ENCODE measurements at places on chromosomes 5 and 9.

DNA sequence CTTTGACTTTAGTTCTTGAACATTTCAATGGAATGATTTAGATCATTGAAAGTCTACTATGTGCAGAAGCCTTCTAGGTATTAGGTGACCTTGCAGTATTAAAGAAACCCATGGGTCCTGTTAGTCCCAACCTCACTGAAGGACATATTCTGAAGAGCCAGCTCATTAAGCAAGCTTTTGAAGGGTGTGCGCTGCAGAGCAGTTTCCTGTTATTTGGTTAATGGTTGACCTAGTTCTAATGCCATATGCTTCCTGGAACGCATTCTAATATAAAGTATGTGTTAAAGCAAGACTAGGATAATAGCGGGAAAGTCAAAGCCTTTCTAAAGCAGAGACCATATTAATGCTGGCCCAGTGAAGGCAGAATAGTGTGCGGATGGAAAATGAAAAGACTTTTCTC is 20.1 kb downstream of the ZNF462 start:
- DNase-seq: no peak

DNA sequence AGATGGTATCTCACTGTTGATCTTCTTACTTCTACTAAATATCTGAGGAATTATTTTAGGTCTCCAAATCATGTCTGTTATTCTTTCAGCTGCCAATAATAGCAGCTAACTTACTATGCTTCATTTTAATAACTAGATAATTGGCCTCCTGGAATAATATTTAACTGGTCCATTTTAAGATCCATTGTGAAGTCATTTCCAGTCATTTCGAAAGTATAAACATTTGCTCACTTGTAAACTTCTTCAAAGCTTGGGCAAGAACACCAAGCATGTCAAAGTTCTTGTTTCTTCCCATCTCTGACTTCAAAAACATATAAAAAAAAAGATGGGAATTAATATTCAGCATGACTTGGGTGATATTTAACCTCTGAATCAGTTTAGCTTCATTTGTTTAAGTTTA is 61.4 kb upstream of the MRPS30 start:
- no peak for DNase-seq

- no peak for DNase-seq
Observed at GRCh38 chr5:159833846-159834245, 82.4 kb upstream of the ADRA1B start.

- DNase-seq: no peak
Observed at GRCh38 chr9:76161541-76161940, 232.7 kb downstream of the RFK start.

DNA sequence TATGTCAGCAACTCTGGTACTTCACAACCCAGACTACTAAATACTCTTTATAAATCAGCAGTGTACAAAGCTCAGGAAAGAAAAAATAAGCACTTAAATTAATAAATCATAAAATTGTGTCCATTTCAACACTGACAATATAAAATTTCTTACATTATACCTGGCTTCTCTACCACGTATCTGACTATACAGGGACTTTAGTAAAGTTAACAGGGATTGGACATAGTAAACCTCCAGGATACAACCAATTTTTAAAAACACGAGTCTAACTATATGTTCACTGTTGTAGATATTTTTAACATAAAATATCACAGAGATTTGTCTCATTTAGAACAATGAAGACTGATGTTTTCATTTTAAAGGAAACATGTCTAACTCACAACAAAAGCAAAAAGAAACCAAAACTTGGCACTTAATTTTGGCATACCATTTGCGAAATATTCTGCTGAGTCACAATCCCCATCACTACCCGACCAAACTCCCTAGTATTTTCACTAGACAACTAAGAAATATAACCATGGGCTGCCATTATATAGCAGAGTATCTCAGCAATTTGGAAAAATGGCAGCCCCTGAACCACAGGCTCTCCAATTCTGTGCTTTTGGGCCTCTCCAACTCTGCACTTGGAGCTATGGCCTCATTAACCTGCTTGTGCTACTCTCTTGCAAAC is 14.4 kb downstream of the FAM169A start:
- DNase-seq: no peak

GRCh38 chr9:125726456-125727132 is 19.6 kb upstream of the MAPKAP1 start:
- DNase-seq: no peak

GRCh38 chr5:2779459-2779858 is 28.0 kb upstream of the IRX2 start:
- no peak for DNase-seq

DNA sequence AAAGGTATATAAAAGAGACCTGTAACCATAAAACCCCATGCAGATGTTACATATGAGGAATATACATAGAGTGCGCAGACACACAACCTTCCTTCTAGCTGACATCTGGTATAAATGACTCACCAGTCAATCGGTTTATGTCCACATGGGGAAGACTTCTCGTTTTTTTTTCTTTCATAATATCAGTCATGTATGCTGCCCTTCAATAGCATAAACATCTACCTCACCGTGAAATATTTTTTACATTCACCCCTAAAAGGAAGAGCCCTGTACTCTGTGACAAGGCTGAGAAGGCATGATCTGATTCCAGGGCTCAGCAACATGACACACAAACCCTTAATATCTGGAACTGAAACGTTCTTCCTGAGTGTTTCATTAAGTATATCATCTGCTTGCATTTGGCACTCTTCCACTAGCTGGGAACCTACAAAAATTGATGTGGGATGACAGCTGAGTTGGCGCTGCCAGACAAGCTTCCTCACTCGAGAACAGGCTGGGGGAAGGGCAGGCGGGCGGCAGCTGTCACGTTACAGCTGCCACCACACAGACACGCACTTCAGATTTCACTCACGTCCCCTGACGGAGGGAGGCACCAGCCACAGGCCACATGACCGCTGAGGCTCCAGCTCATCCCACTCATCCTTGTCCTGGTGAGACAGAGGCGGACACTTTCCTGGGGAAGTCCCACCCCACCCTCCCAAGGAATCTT is 74.2 kb downstream of the SHB start:
- DNase-seq: no peak

- DNase-seq: no peak
Observed at GRCh38 chr5:132093271-132093670, 19.7 kb downstream of the CSF2 start.

GRCh38 chr9:2179567-2179966 is 164.4 kb downstream of the SMARCA2 start:
- no peak for DNase-seq

DNA sequence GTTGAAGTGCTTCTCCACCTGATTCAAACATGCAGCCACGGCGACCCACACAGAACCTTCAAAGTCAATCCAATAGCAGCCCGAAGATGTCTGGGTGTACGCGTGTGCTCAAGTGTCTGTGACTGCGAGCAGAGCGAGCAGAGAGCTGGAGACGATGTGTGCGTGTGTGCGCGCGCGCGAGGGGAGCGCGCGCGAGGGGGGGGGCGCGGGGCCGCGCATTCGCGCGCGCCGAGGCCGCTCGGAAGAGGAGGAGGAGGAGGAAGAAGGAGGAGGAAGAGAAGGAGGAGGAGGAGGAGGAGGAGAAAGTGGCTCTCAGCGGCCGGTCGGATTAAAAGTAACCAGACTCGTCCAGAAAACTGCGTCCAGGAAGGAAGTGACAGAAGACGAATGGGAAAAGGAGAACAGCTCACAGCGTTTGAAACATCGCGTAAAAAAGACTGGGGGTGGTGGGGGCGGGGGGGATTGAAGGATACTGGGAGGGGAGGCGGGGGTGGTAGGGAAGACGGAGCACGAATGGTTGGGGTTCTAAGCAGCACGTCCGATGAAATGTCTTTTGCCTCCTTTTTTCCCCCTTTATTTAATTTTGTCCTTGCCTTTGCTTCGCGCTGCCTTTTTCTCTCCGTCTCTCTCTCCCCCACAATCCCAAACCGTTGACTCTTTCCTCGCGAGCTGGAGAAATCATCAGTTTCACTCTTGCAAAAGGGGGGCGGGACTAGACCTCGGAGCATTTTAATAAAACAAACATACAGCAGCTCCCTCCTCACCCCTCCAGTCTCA is at the start of gene MEF2C:
MEF2C (minus strand) TSS at position 126 of the 777 bp plus-strand sequence. CDS start 59,396 bp downstream, outside the sequence.
- no peak for DNase-seq

GRCh38 chr9:3842839-3843238 is 317.0 kb upstream of the RFX3 start:
- no peak for DNase-seq

GRCh38 chr5:106964132-106964531 is 706.6 kb downstream of the EFNA5 start:
- DNase-seq: no peak

- no peak for DNase-seq
Observed at GRCh38 chr5:180739271-180739670, 587 bp downstream of the OR2Y1 start.

GRCh38 chr9:133460405-133461175 is 812 bp downstream of the CACFD1 start:
- no peak for DNase-seq

DNA sequence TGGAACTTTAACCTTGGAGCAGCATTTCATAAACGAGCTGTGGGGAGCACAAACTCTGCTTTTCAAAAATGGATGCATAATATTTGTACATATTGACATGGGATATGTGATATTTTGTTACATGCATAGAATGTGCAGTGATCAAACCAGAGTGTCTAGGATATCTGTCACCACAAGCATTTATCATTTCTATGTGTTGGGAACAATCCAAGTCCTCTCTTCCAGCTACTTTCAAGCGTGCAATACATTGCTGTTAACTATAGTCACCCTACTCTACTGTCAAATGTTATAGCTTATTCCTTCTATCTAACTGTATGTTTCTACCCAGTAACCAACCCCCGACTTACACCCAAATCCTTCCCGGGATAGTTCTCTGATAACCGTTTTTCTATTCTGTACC is 15.0 kb upstream of the C5orf58 start:
- DNase-seq: no peak

DNA sequence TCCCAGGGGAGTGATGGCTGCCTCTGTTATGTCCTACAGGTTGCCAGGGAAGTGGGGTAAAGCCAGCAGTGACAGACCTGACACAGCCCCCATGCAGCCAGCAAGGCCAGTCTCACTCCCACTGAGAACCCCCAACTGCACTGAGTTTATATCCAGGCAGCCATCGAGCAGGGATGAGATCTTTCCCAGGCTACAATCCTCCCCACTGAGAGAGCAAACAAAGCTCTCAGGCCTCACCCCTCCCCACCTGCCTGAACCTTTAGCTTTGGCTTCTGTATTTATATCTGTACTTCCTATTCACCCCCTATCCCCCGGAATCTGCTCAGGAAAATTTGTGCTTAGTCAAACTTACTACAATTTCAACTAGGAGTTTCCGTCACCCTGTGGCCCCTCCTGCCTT is 284.1 kb downstream of the FAM170A start:
- DNase-seq: no peak

All from stimulated activated CD4-positive, alpha-beta T cell treated with anti-CD3 and anti-CD28 coated beads, Interleukin-12 subunit alpha, Interleukin-12 subunit beta, amount 100 ng/mL, for 24 hours (primary cell).